ENCODE measurements at places on chromosomes 4 and X. TPM values are rescaled to one million over a fixed set of nuclear protein-coding genes. Genes with fewer than 3 reads are reported as not detected.

Gene GALNTL6
- not detected for total RNA-seq

GRCh38 chr4:111991163-111991562 lies 154.1 kb upstream of the FAM241A start:
- no peaks in the 10 kb centered on the region for H3K4me1 ChIP-seq
- no peak for DNase-seq
- H3K36me3 ChIP-seq = no peaks in the 10 kb centered on the region
- H3K27me3 ChIP-seq = no peaks in the 10 kb centered on the region

GRCh38 chr4:40187386-40187906 lies 9.4 kb upstream of the RHOH start:
- H3K4me1 ChIP-seq = peaks cover 5% of the 10 kb centered on the region
- DNase-seq = no peak

GRCh38 chrX:85004255-85004654 lies 578 bp downstream of the APOOL start:
- no peak for DNase-seq
- peak overlapping the region; percentile 54 for H3K27ac ChIP-seq
- H3K36me3 ChIP-seq = no peaks in the 10 kb centered on the region
- no peaks in the 10 kb centered on the region for H3K27me3 ChIP-seq
- H3K4me1 ChIP-seq = peaks cover 9% of the 10 kb centered on the region

DNA sequence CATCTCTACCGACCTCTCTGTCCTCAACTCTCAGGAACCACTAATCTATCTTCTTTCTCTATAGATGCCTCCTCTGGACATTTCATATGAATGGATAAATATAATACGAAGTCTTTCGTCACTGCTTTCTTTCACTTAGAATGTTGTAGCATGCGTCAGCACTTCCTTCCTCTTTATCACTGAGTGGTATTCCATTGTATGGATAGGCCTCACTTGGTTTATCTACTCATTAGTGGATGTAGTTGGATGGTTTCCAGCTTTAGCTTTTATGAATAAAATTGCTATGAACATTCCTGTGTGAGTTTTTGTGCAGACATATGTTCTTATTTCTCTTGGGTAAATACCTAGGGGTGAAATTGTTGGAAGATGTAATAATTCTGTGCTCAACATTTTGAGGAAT lies 528.2 kb upstream of the FAT1 start:
- H3K4me1 ChIP-seq = no peaks in the 10 kb centered on the region
- no peak overlapping the region for H3K4me3 ChIP-seq
- no peaks in the 10 kb centered on the region for H3K36me3 ChIP-seq

All from natural killer cell (primary cell).